Stimulated activated CD4-positive, alpha-beta T cell treated with anti-CD3 and anti-CD28 coated beads, Interleukin-1b, Interleukin-23, amount 100 ng/mL, for 1 hour (primary cell): ENCODE measurements at places on chromosomes 11 and 22.

DNA sequence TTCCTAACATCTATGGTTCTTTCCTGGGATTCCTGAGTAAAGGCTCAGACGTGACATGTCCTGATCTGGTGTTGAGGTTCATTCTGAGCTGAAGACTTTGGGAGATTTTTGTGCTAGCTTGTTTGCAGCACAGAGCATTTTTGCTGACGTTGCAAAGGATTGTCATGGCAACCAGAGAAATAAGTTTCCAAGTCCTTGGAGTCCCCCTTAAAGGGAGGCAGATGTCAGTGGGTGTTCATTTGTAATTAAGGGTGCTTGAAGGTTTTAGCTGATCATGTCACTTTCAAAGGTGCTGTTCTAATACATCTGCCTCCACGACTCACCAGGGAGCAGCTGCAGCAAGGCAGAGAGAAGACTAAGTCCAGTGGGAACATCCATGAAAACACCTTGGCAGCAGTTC lies 5.4 kb upstream of the SYN3 start:
- DNase-seq = no peak

DNA sequence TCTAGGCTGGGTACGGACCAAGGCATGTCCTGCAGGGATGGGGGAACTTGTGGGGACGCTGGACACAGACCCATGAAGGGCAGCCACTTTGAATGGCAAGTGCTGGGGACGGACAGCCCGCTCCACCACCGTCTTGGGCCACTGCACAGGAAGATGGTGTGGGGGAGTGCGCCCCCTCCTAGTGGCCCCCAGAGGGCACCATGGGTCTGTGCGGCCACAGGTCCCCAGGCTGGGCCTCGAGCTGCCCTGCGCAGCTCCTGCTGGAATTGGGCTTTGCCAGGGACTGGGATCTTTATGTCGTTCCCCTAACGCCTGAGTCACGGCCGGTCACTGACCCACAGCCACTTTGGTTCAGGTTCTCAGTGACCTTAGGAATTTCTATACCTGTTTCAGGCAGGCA lies 44.4 kb downstream of the NAT10 start:
- no peak for DNase-seq

DNA sequence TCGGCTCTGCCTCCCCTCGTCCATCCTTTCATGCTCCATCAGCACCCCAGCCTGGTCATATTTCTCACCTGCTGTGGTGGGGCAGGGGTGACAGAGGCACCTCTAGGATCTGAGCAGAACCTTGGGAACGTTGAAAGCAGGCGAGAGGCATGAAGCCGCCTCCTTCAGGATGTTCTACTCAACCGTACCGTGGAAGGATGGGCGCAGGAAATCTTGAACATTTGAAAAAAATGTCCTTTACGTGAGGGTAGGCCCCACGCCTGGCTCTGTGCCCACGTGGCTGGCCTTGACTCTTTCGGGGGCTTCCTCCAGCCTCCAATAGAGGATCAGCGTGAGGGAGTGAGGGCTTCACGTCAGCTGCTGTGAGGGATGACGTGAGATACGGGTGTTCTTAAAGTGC lies 90.7 kb downstream of the TBC1D22A start:
- no peak for DNase-seq

DNA sequence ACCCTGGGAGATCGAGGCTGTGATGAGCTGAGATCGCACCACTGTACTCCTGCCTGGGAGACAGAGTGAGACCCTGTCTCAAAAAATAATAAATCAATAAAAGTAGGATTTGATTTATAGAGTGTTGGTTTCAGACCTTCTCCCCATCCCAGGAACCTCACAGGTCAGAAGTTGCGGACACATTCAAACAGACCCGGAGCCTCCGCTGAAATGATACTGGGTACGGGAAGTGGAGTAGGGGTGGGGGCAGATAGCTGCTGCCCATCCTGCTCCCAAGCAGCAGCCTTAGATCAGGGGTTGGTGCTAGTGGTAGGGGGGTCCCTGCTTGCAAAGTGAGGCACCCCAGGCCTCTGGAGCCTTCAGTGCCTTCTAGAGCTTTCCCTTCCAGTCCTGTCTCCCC lies 7.8 kb downstream of the PRDM11 start:
- DNase-seq = no peak

- DNase-seq = no peak
Observed at GRCh38 chr11:68043349-68044144, 4.7 kb downstream of the TCIRG1 start.

GRCh38 chr11:120525261-120526171 lies 14.0 kb downstream of the GRIK4 start:
- no peak for DNase-seq

- no peak for DNase-seq
Observed at GRCh38 chr11:122177238-122177637, 61.2 kb upstream of the BLID start.

- no peak for DNase-seq
Observed at GRCh38 chr11:57311109-57311936, 13.4 kb downstream of the TNKS1BP1 start.

DNA sequence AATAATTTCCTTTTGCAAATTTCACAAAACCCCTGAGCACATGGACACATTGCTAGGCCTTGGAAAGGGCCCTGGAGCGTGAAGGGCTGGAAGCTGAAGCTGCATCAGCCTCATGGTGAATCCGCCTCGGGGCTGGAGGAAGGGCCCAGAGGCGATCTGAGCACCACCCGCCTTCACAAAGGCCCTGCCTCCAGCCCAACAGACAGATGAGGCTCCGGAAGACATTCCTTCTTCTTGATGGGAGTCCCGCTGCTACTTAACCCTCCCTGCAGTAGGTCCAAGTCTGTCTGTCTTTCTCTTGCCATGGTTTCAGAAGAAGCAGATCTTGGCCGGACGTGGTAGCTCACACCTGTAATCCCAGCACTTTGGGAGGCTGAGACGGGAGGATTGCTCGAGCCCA lies 16.5 kb downstream of the ARRB1 start:
- DNase-seq = no peak

DNA sequence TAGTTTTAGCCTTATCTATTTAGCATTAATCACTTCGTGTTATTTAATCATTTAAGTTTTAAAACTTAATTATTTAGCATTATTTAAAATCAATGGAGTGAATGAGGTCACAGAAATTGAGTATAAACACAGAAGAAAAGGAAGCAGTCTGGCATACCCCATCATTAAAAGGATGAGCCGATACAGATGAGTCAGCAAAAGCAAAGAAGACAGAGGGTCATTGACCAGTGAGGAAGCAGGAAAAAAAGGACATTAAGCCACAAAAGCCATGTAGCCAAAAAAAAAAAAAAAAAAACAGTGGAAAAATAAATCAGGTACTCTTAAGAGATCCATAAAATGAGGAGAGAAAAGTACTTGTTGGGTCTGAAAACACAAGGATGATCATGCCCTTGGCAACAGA lies 71.5 kb downstream of the TYR start:
- no peak for DNase-seq

DNA sequence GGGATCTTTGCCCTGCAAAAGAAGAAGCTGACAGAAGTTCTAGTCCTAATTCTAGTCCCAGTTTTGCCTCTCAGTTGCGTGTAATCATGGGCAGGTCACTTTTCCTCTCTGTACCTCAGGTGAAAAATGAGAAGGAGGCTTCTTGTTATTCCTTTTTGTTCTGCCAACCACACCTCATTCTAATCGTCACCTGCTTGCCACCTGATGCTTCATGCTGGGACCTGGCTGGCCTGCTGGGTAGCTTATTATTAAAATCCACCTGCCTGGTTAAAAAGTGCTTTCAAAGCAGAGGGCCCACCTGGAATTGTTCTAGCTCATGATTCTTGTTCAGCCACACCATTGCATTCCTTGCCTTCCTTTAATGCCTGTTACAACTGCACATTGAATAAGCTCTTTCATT lies 8.4 kb upstream of the ALG8 start:
- no peak for DNase-seq

DNA sequence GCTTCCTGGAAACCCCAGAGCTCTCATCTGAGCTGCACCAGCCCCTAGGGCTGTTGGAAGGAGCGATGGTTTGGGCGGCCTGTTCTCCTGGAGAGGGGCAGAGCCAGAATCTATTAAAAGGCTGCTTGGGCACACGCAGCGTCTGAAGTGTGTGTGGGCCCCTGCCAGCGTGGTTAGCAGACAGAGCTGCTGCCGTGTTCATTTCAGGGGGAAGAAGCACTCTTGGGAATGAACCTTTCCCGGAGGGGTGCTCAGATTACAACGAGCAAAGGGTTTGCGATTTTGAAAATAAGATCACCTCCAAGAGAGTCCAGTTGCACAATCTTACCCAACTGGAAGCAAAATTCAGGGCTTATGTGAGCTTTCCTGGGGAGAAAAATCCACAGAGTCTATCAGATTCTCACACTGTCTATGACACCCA lies 12.9 kb downstream of the ANO1 start:
- no peak for DNase-seq

GRCh38 chr11:112121981-112122615 lies 35.4 kb downstream of the SDHD start:
- DNase-seq = no peak

DNA sequence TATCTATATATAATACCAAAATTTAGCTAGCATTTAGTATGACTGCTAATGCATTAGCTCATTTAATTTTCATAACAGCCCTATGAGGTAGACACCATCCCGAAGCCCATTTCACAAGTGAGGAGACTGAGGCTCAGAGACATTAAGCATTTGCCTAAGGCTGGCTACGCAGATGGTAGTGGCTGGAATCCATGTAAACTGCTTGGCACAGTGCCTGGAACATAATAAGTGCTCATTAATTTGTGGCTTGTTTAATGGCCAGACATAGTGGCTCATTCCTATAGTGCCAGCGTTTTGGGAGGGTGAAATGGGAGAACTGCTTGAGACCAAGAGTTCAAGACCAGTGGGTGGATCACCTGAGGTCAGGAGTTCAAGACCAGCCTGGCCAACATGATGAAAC lies 17.8 kb upstream of the TP53I11 start:
- no peak for DNase-seq

- DNase-seq = no peak
Observed at GRCh38 chr11:125188021-125188420, 23.5 kb downstream of the PKNOX2 start.

DNA sequence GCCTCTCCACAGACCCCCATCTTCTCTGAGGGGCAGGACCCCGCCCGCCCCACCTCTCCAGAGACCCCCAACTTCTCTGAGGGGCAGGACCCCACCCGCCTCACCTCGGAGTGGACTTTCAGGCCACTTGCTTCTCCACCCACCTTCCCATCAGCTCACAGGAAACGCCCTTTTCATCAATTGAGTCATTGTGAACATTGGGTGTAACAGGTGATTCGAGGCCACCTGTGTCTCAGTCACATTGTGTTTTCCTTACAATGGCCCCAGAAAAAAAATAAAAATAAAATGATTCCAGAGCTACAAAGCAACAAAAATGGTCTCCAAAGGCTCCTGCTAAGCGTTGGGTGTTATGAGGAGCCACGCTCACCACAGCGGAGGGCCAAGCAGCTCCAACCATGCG lies 36.0 kb downstream of the BRD1 start:
- no peak for DNase-seq

DNA sequence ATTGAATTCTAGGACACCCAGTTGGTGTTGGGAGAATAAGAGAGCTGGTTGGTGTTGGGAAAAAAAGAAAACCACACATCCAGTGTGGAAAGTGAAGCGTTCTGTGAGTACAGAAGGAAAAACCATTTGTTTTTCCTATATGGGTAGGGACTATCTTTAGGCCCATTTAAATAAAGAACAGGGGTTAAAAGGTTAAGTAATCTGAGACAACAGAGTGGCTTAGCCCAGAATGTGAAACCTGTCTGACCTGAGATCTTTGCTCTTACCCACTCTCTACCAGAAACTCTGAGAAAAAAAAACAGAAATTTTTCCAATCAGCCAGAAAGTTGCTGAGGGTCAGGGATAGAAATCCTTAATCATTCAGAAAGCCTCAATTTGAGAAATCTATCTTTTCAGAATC lies 59.8 kb upstream of the LRRC55 start:
- DNase-seq = no peak

DNA sequence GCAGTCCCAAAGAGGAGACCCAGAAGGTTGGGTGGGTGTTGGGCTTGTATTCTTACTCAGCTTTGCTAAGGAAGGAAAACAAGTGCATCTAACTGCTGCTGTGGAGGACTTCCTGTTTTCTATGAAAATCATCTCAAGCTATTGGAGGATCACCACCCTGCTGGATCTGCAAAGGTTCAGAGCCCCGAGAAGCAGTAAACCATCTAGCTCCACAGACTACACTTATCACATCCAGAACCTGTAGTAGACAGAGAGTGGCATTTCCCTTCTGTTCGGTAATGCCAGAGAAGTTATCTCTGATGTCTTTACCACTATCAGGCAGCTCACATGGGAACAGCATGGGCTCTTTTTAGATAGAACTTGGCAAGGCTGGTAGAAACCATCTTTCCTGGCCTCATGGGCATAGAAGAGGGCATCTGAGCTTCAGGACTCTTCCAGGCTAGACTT lies 21.7 kb downstream of the KCNJ1 start:
- DNase-seq = no peak

- no peak for DNase-seq
Observed at GRCh38 chr11:38510041-38510440, 1912.0 kb upstream of the RAG2 start.

DNA sequence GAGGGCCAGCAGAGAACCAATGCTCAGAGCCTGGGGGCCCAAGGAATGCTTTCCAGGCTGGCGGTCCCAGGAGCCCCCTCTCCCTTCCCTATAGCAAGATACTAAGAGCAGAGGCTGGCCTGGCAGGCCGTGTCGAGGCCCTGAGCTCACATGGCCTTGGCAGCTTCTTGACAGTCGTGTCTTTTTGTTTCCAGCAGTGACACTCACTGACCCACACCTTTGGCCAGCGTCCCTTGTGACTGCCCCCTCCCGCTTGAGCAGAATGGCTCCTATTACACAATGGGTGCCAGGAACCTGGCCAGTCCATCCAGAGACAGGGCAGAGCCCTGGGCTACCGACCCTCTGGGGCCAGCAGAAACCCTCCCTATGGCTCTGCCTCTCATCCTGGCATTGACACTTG lies 6.4 kb upstream of the CCND1 start:
- no peak for DNase-seq

DNA sequence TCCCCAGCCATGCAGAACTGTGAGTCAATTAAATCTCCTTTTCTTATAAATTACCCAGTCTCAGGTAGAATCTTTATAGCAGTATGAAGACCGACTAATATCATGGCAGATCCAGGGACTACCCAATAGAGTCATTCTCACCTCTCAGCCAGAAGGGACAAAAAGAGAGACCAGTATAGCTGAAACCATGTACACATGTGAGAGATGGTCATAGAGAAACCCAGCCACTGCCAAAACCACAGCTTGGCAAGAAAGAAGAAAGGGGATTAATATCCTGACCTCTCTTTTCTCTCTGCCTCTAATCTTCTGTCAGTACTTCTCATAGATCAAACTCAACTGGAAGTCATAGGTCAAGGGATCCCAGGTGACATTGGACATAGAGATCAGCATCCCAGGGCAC lies 109.8 kb downstream of the CCDC34 start:
- DNase-seq = no peak

GRCh38 chr22:29992341-29993275 lies 87.7 kb upstream of the HORMAD2 start:
- DNase-seq = no peak

GRCh38 chr11:124440608-124441007 lies 4.9 kb downstream of the OR8B8 start:
- DNase-seq = no peak

GRCh38 chr11:424232-424631 lies 9.4 kb upstream of the SIGIRR start:
- no peak for DNase-seq

GRCh38 chr22:25083056-25083806 lies 116.4 kb upstream of the CRYBB3 start:
- DNase-seq = no peak

- no peak for DNase-seq
Observed at GRCh38 chr22:45688600-45689080, 17.0 kb downstream of the ATXN10 start.
